Left cardiac atrium (tissue), 4 donors: ENCODE measurements at places on chromosomes 7 and 10. TPM values are rescaled to one million over a fixed set of nuclear protein-coding genes. Genes with fewer than 3 reads are reported as not detected.

DNA sequence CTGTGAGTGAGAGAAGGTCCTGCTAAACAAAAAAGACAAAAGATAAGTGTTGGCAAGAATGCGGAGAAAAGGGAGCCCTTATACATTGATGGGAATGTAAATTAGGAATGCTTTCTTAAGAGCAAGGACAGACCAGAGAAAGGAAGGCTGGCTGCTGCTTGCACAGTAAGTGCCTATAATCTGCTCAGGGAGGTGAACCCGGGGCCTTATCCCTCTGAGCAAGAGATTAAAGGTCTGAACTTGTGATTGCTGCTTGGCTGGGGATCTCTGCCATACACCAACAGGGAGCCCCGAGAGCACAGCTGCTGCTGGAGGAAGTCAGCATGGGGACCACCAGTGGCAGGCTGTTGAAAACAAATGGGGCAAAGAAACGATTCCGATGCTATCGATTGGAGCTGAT lies 32.0 kb upstream of the CRTAC1 start:
- no peak for DNase-seq

- no peak for DNase-seq
Observed at GRCh38 chr7:99219185-99219767, 11.4 kb upstream of the KPNA7 start.

DNA sequence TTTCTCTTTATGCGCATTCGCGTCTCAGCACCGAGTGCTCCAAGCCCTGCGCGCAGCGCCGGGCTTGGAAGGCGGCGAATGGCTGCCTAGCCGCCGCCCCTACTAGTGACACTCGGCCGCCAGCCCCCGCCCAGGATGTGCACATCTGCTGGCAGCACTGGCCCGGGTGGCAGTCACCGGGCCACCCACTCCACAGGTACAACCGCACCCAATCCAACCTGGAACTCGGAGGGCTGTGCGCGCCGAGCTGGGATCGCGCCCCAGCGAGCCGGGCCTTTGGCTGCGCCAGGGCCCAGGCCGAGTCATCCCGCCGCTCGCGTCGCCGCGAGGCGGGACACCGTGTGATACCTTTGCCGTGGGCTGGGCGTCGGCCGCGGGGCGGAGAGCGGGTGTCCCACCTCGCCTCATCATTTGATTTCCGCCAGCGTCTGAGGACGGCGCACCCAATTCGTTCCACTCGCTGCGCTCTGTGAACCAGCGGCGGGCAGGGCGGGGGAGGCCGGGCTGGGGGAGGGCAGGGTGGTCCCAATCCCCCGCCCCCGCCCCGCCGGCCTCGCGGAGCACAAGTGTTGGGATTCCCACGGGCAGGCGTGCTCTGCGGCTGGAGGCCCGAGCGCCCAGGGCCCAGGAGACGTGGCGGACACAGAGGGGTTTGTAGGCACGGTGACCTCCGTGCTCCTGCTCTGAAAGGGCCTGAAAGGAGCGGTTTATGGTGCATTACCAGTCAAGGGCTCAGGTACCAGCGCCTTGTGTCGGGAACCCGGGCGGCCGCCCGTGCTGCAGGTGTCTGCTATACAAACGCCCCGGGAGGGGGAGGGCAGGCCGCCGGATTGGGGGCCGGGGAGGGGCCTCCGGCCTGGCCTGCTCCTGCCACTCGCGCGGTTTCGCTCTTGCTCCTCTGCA lies 17.8 kb upstream of the PTF1A start:
- DNase-seq: no peak

GRCh38 chr7:96127746-96128145 lies 194.2 kb downstream of the SLC25A13 start:
- no peak for DNase-seq

DNA sequence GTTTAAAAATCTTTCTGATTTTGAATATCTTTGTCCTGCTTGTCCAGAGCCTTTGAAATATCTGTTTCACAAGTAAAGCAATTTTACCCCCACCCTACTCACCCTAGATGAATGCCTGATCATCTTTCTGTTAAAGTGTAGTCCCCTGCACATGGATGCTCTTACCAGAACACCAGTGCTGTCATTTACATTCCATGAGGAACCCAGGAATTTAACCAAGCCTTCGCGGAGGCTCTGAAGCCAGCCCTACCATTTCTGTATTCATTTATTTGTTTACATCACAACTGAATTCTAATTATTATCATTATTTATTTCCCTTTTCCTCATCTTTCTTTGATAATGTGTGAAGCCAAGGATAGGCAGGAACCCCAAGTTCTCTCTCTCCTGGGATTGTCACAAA lies 167.8 kb upstream of the MYO3A start:
- no peak for DNase-seq

- DNase-seq: peak; percentile 40
Observed at GRCh38 chr10:35191523-35191922, 64.9 kb downstream of the CREM start.

GRCh38 chr7:110399421-110399820 lies 691.5 kb upstream of the LRRN3 start:
- no peak for DNase-seq

GRCh38 chr7:159065852-159066480 lies 78.7 kb downstream of the VIPR2 start:
- no peak for DNase-seq

DNA sequence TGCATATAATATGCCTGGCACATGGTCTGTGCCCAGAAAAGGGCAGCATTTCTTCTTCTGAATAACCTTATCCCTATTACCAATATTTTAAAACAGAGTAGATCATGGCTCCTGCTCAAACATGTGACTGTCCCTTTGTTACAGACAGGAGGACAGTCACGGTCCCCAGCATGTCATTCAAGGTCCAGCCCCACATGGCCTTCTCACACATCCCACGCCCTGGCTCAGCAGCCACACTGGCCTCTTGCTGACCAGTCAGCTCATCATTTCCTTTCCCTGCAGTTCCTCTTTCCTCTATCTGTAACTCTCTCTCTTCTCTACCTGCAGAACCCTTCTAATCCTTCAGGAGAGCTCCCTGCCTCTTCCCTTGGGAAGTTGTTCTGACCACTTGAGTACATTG lies 167.8 kb downstream of the CHN2 start:
- DNase-seq: no peak

DNA sequence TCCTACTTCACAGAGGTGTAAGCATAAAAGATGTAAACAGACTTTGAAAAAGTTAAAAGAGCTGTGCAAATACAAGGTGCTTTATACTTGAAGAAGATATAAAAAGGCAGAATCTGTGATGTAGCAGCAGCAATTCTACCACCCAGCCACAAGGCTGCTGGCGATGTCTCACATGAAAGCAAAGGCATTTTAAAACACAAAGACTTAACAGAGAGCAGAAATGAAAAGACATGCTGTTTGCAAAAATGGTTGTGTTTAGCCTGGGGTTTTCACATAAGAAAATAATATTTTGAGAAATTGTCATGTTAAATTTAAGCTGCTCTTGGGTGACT lies 85.5 kb upstream of the ZNF800 start:
- DNase-seq: no peak

DNA sequence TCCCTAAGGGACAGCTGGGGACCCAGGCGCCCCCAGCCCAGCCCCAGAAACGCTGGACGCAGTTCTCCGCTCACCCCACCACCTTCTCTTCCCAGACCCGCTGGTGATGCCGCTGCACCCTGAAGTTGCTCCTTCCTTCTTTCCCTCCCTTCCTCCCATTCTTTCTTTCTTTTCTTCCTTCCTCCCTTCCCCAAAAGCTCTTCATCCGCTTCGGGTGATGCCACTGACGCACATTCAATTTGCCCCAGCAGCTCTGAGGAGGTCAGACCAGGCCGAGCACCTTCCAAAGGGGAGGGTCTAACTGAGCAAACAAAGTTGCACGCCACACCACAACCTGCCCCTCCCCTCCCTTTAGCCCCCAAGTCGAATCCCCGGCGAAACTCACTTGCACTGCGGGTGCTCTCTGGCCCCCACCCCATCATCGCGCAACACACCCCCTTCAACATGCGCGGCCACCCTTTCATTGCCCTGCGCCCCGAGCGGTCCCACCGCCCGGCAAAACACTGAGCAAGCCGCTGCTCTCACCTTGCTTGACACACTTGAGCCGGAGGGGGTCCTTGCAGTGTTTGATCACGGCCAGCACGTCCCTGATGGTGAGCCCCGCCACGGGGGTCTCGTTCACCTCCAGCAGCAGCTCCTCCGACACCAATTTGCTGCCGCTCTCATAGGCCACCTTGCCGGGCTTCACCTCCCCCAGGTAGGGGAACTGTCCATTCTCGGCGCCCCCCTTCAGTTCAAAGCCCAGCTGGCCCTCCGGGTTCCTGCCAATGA lies 787 bp downstream of the MAGI2 start:
- DNase-seq: peak; percentile 33

- no peak for DNase-seq
Observed at GRCh38 chr7:2566348-2566889, 7.6 kb downstream of the IQCE start.

DNA sequence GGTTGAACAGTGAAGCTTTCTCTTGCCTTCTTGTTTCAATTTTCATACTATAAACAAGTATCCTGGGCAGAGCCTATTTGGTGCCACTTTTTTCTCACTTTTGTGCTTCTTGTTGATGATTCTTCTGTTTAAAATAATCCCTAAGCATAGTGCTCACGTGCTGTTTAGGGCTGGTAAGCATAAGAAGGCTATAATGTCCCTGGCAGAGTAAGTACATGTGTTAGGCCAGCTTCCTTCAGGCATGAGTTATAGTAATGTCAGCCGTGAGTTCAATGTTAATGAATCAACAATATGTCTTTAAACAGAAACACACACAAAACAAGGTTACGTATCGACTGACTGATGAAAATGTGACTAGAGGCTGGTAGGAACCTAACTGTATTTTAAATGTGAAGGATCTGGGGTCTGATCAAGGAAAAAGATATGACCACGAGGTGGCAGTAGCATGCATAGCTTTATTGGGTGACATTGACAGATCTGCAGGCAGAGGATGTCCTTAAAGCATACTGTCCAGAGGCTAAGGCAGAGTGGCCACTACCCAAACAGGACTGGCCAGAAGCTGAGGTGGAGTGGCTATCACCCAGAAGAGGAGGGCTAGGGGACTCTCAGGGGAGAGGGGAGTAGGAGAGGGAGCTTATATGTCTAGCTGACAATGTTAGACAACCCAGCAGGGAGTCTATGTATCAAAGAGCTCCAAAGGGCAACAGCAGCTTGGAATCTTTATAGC lies 113.7 kb downstream of the BRAF start:
- peak; percentile 21 for DNase-seq

- DNase-seq: peak; percentile 64
Observed at GRCh38 chr7:665736-666453, 60.6 kb upstream of the DNAAF5 start.

GRCh38 chr10:112092519-112092918 lies 91.0 kb downstream of the GPAM start:
- DNase-seq: no peak

- no peak for DNase-seq
Observed at GRCh38 chr10:26046073-26046700, 112.2 kb downstream of the MYO3A start.

DNA sequence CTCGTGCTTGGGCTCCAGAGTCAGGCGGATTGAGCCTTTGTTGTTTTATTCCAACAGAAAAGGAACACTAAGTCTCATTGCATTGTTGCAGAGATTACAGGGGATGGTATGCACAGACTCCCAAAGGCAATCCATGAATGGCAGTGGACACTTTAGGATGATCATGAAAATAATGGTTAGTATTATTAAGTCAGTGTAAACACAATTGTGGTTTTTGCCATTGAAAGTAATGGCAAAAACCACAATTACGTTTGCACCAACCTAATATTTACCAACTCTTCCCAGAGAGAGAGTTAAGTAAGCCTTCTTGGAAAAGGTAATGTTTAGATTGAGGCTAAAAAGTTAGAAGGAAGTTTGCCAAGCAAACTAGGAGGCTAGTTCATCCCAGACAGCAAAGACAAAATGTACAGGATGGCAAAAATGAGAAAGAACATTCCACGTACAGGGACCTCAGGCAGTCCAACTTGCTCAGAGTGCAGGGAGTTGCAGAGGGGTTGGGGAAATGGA lies 72.9 kb upstream of the AMPH start:
- DNase-seq: no peak

GRCh38 chr7:92788559-92789183 lies 47.7 kb downstream of the CDK6 start:
- DNase-seq: no peak

DNA sequence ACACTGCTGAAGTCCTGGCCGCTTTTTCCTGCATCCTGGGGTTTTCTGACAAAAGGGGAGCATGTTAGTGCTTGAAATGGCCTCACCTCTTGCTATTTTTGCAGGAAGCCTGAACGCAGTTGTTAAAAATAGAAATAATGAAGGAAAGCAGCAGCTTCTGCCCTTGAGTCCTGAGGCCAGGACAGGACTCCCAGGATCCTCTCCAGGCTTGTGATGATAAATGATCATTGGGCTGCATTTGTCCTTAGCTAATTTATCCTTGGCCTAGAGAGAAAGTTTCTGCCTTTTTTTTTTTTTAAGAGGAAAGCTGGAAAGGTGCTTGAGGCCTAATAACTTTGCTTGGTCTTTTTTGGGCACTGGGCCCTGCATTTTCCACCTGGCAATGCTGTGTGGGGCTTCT lies 17.7 kb upstream of the FAM20C start:
- no peak for DNase-seq

DNA sequence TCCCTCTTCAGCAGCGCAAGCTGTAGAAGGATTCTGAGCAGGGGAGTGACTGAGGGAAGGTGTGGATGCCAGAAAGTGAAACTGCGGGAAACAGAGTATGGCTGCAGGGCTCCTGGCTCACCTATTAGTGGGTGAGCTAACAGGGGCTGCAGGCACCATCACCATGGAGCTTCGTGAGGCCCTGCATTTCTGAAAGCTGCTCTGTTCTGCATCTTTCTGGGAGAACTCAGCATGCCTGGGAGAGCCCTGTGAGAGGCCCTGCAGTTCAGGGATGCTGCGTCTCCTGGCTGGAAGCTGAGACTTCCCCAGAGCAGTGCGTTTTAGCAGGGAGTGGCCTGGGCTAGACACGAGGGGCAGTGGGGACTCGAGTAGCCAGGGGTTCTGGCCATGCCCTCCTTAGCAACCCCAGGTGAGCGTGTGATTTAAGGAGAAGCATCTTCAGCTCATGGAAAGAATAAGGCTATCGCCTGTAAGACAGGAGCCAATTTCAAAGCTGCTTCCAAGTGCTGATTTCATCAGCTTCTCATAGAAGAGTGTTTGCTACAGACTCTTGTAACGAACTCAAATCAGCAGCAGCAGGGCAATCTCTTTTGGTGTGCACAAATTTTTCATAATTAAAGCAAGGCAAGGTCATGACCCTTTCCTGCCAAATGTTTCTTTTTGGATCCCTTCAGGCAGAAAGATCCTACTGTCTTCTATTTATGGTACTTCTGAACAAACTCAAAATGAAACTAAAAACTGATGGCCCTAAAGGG lies 293.6 kb upstream of the ZNF32 start:
- no peak for DNase-seq

GRCh38 chr7:18401757-18402156 lies 93.8 kb upstream of the HDAC9 start:
- DNase-seq: no peak

The TAS2R4 gene
- 0.35 TPM for total RNA-seq

The PNLIPRP1 gene
- total RNA-seq: not detected

The GHRHR gene
- not detected for total RNA-seq

The ZNF786 gene
- 3.0 TPM for total RNA-seq

The MKI67 gene
- 2.7 TPM for total RNA-seq

The SAP25 gene
- total RNA-seq: 1.5 TPM

The EIF5AL1 gene
- 0.09 TPM for total RNA-seq

The GJD4 gene
- total RNA-seq: not detected

The ACHE gene
- total RNA-seq: 30.9 TPM

The PTN gene
- 18.3 TPM for total RNA-seq

The RTKN2 gene
- 0.13 TPM for total RNA-seq

The CABCOCO1 gene
- total RNA-seq: not detected

The OR13A1 gene
- total RNA-seq: not detected

The DKK1 gene
- not detected for total RNA-seq

The SEMA3C gene
- 37.4 TPM for total RNA-seq

The BTBD16 gene
- 0.37 TPM for total RNA-seq

The NRP1 gene
- 121 TPM for total RNA-seq

The ENTPD7 gene
- total RNA-seq: 6.2 TPM
